ENCODE measurements at places on chromosomes 5 and 9. TPM values are rescaled to one million over a fixed set of nuclear protein-coding genes. Genes with fewer than 3 reads are reported as not detected.

SH2D3C gene
- 30.3 TPM for total RNA-seq

DNAH5 gene
- not detected for total RNA-seq

ANKRD18B gene
- total RNA-seq: 1.5 TPM

PCDHGA3 gene
- total RNA-seq: not detected

RABGAP1 gene
- 27.2 TPM for total RNA-seq

HEMGN gene
- total RNA-seq: 2.9 TPM

FAM114A2 gene
- total RNA-seq: 28.5 TPM

KIF4B gene
- total RNA-seq: 0.05 TPM

NRARP gene
- 2.1 TPM for total RNA-seq

SLC6A3 gene
- not detected for total RNA-seq

TICAM2 gene
- 0.87 TPM for total RNA-seq

EMB gene
- 53.0 TPM for total RNA-seq

ISOC1 gene
- 21.5 TPM for total RNA-seq

RASGRF2 gene
- 14.2 TPM for total RNA-seq

SLC34A3 gene
- total RNA-seq: not detected

TYRP1 gene
- total RNA-seq: not detected

GMCL2 gene
- not detected for total RNA-seq

RXRA gene
- 17.6 TPM for total RNA-seq

RANBP3L gene
- total RNA-seq: 0.16 TPM

CMBL gene
- total RNA-seq: 0.66 TPM

BTNL8 gene
- total RNA-seq: not detected

SLC34A1 gene
- total RNA-seq: not detected

CERCAM gene
- total RNA-seq: 0.75 TPM

SHOC1 gene
- total RNA-seq: not detected

Measured in activated CD4-positive, alpha-beta T cell treated with anti-CD3 and anti-CD28 coated beads for 36 hours (primary cell).